ENCODE measurements at places on chromosomes 7 and 10.
A peak's percentile ranks its signal among the peaks of the same experiment; 100 is the strongest.

- DNase-seq = no peak
Observed at GRCh38 chr10:1629326-1630198, 107.8 kb downstream of the ADARB2 start.

DNA sequence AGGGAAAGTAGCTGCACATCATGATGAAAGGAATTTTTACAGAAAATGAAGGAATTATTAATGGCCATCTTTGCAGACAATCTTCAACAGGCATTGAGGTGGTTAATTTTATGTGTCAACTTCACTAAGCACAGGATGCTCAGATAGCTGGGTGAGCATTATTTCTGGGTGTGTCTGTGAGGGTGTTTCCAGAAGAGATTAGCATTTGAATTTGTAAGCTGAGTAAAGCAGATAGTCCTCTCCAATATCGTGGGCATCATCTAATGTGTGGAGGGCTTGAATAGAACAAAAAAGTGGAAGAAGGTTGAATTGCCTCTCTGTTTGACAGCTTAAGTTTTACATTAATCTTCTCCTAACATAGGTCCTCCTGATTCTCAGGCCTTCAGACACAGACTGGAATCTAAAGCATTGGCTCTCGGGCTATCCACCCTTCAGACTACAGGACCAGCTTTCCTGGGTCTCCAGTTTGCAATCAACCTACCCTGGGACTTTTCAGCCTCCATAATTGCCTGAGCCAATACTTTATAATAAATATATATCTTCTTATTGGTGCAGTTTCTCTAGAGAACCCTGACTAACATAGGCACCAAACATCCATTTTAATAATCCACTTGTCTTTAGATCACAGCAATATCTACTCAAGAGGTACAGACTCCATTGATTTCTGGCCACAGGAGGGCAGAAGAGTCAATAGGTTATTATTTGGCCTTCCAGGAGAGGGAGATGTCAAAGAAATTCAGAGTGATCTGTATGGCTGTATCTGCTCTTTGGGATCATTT, 10.5 kb upstream of the CRPPA start:
- peak; percentile 24 for DNase-seq

DNA sequence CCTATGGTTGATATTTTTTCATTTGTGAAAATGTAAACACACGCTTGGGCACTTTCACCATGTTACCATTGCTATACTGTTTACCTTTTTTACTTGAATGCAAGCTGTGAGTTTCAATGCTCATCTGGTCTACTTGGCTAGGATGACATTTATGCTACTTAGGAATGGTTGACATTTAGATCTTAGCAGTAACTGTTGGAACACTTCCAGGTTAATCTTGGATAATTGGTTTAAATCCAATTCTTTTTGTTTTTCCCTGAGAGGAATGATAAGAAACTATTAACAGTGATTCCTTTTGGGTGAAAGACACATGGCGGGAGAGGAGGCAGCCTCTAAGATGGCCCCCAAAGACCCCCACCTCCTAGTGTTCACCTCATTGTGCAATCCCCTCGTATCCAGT, 51.4 kb upstream of the AMPH start:
- DNase-seq = no peak

DNA sequence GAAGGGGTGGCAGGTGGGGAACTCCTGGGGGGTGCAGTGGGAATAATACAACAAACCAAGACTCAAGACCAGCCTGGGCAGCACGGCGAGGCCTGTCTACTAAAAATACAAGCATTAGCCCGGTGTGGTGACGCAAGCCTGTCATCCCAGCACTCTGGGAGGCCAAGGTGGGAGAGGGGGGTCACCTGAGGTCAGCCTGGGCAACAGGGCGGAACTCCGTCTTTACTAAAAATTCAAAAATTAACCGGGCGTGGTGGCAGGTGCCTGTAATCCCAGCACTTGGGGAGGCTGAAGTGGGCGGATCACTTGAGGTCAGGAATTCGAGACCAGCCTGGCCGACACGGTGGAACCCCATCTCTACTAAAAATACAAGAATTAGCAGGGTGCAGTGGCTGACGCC, 48.4 kb upstream of the ELFN1 start:
- DNase-seq = no peak

GRCh38 chr7:74439541-74439940, 14.2 kb upstream of the GTF2IRD1 start:
- no peak for DNase-seq

DNA sequence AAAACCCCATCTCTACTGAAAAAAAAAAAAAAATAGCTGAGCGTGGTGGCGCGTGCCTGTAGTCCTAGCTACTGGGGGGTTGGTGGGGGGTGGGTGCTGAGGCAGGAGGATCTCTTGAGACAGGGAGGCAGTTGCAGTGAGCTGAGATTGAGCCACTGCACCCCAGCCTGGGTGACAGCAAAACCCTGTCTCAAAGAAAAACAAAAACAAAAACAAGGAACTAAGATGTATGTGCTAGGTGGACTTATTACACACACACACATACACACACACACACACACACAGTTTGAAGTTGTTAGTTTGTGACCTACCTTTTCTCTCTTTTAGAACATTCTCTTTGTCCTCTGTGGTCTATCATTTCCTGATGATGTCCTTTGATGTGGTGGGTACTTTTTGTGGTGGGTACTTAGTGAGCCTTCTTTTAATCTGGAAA, 53.5 kb downstream of the EXOC6 start:
- peak; percentile 60 for DNase-seq

DNA sequence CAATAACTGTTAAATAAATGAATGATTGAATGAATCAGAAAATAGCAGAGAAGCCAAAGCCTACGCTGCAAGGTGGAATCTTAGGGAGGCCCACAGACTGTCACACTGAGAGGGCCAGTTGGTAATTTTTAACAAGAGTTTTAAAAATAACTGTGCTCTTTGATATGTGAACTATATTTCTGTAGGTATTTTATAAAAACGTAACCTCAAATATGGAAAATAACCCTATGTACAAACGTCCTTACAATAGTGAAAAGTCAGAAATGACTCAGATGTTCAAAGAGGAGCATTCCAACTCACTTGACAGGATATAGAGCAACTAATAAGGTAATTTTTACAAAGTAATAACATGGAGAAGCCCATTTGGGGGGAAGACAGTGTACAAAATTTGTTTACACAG, 18.9 kb upstream of the TMEM273 start:
- DNase-seq = no peak

DNA sequence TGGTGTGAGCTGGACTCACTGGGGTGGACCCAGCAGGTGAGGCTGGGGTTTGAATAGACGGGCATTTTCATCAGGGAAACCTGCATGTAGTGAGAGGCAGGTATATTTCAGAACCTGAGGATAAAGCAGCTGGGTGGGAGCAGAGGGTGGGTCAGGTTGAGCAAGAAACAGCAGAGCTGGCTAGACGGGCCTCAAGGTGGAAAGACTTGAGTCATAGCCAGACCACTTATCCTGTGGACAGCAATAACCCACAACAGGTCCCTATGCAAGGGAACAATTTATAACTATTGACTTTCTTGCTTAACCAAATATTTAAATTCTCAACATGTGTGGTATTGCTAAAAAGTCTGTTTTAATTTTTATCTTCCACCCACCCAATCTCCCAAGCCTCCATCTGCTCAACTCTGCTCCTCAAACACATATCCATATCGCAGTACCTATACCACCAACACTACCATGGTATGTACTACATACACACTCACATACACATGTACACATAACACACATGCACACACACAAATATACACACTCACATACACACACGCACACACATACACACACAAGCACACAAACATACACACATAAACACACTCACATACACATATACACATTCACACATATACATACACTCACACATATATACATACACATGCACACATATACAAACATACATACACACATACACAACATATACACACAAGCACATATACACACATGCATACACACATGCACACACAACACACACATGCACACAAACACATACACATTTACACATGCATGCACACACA, 129.0 kb upstream of the C7orf33 start:
- DNase-seq = no peak

All from GM12865 (cell line).